Stimulated activated CD4-positive, alpha-beta T cell treated with anti-CD3 and anti-CD28 coated beads, Interleukin-1b, Interleukin-23, amount 100 ng/mL, for 4 hours (primary cell): ENCODE measurements at places on chromosomes 2 and 18.

- DNase-seq, result no peak
Measured at GRCh38 chr2:189274361-189274760, 94.8 kb upstream of the COL5A2 start.

DNA sequence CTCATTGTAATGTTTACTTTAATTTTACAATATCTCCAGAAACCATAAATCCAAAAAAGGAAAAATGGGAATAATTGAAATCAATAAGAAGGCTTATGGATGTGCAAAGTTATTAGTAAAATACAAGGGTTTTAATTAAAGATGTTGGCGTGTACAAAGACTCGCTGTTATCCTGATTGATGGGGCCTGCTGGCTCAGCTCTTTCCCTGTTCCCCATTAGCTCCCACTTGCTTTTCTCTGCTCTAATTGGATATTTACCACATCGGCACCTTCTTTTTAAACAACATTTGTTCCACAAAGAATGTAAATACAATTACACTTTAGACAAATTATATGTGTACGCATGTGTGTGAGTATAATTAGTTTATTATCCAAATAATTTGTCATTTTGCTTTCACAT lies 796.6 kb downstream of the ERBB4 start:
- DNase-seq, result no peak

GRCh38 chr2:64763126-64763525 lies 109.4 kb upstream of the SERTAD2 start:
- no peak for DNase-seq

GRCh38 chr2:10413991-10414451 lies 34.1 kb downstream of the ODC1 start:
- no peak for DNase-seq

DNA sequence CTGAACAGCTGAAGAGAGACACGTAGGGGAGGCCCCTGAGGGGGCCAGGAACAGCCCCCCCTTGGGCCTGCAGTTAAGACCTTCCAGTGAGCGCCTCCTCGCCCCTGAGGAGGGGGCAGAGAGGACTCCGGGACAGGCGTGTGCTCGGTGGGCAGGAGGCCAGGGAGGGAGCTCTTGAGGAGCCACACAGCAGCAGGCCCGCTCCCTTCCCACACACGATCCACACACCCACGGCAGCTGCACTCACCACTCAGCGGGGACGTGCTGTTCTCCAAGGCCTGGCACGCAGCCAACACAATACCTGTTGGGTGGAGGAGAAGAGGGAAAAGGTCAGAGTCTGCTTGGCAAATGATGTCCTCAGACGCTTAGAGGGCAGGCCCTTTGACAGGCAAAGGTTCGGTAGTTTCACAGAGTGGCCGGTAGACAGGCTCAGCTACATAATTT lies 39.0 kb downstream of the TGFA start:
- DNase-seq, result no peak

DNA sequence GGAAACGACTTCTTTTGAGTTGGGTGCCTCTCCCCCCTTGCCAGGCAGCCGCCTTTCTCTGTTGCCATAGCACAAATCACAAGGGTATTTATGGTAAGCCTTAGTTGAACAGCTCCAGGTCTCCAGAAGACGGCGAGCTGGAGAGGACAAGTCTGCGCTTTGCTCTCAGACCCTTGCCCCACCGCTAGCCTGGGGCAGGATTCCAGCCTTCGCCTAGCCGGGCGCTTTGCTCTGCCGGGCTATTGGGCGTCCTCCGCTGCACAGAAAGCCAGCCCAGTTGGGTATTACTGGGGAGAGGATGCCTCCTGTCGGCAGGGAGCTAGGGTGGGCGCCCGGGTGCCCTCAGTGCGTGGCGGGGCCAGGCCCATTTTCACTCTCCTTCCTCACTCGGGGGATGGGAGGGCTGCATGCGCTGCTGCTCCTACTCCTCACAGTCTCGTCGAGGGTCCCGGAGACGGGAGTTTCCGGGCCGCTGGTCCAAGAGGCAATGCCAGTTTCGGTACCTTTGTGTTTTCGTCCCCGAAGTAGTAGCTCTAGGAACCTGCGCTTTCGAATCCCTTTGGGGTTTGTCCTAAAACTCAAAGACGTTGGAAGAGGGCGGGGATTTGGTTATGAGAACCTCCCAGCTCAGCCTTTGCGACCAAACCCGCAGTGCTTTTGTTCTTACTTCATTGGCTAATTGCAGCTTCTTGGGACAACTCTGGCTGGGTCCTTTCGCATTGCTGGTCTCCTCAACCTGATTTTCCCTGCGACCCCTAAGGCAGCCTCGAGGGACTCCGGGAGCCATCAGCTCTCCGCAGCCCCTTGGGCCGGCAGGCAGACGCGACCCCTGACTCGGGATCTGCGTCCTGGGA lies 3.6 kb upstream of the DLX2 start:
- no peak for DNase-seq

DNA sequence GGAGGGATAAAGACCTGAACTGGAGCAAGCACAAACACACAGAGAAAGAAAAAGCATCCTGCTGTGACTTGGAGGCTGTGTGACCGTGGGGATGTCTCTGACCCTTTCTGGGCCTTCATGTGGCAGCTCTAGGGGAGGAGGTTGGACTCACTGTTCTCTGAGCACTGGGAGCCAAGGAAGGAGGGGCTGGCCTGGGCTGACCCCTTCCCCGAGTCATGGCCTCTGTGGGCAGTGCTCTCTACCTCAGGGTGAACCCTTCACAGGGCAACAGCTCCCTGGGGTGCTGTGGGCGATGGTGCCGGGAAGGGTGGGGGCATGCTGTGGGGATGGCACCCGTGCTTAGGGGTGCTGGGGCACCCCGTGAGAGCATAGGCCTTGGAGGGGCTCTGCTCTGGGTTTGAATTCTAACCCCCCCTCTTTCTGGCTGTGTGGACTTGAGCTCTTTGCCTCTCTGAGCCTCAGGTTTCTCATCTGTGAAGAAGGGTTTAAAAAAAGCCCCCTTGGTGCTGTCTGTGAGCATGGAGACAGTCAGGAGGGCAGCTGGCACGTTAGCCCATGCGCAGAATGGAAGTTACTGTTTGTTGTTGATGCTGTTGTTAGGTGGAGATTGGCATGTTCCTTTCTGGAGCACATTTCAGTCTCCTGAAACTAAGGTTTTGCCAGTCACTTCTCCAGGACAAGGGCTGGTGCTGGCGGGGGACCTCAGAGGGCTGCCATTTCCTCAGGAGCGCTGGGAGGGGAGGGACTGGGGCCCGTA lies 700 bp downstream of the TOGARAM2 start:
- no peak for DNase-seq

DNA sequence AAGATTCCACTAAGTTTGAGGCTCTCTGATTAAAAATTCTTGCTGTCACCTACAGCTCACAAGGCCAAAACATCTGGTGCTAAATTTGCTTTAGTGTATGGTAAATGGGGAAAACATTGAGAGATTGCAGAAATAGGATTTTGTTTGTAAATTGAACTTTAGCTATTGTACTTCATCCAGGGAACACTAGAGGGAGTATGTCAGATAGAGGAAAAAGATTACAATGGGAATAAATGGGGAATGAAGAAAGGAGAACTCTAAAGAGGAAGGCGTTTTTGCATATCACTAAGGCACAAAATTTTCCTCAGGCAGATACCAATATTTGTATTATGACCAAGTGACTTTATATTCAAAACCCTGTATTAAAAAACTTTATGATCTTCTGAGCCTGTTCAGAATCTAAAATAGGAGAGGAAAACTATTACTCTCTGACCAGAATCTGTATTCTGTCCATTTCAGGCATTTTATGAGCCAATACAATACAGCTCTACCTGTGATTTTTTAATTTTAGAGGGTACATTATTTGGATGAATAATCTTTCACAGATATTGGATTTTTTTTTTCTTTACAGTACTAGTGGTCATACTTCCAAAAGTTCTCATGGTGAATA lies 52.3 kb upstream of the ITGB6 start:
- DNase-seq, result no peak

DNA sequence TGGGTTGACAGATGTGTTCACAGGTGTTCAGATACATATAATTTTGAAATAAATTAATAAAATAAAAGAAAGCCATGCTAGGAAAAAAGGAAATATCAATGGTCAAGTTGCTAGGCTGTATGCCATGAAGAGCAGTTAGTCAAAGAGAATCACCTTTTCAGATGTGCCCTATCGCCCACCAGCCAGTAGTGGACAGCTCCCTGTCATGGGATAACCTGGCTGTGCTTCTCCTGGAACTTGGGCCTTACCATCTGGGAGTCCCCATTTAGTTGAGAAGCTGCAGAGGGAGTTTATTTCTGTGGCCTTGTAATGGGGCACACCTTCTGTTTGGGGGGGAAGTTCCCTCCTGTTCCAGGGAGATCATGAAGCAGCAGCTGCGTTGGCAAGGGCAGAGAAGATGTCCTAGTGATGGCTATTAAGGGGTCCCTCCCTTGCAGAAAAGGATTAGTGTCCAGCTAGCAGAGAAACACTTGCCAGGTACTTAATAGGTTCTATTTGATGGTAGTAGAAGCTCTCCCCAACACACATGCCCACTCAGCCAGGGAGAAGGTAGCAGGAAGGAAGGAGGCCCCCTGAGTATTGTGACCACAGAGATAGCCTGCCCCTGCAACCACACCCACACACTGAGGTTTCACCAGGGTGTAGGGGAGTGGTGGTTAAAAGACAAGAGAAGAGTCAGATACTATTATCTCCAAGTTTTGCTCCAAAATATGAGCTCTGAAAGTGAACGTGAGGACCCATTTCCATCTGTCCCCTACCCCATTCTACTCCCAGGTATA lies 117.7 kb downstream of the B3GNT2 start:
- no peak for DNase-seq

- DNase-seq, result no peak
Measured at GRCh38 chr2:74424995-74425406, 3.5 kb downstream of the WDR54 start.

- DNase-seq, result no peak
Measured at GRCh38 chr18:8514409-8514808, 94.8 kb upstream of the RAB12 start.

DNA sequence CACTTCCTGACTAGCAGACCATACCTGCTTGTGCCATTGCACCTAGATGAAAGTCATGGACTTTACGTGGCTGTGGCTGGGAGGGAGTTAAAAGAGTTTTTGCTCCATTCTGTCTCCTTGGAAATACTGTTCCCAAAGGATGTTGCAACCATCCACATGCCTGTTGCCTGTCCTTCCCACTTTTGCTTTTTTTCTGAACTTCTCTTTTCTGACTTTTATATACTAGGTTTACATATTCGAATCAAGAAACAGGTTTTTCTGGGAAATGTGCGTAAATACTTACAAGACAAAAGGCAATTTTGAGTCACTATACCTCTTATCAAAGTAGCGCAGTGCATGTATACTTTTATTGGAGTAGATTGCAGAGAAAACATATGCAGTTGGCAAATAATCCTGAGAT lies 244.8 kb downstream of the PRKCE start:
- no peak for DNase-seq

DNA sequence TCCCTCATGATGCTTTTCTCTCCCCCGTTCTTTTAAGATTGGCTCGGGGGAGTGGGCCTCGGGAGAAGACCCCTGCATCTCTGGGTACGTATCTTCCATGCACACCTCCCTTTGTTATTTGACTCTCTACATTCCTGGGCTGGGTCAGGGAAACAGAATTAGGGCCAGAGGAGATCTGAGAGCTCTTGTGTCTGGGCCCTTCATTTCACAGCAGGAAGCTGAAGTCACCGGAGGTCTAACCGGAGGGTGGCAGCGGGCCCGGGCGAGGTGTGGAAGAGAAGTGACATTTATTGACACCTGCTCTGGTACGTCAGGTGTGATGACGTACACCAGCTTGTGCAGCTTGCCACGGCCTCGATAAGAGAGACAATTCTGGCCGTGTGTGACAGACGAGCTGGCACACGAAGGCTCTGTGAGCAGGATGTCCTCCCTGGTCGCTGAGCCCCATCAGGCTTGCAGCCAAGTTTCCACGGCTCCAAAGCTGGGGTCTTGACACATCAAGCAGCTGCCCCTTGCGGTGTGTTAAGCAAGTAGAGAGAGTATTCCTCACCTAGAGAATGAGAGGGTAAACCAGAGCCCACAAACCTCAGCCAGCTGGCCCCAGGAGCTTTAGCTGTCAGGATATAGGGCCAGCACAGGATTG lies 30.4 kb downstream of the TOGARAM2 start:
- peak; percentile 42 for DNase-seq

DNA sequence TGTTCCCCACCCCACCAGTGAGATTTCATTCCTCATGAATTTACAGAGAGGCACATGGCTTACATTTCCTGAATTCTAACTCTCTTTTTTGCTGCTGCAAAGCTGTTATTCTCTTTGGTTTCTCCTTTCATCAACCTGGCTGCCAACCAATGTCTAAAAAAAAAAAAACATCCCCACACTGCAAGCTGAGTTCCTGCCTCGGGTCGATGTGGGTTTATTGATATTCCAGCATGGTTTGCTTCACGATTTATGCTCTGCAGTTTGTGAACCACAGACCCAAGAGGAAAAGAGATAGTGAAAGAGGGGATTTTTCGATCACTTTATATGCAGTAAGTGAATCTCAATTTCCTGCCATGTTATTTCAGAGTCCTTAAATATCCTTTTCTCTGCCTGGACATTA lies 363.6 kb downstream of the LPIN1 start:
- no peak for DNase-seq

DNA sequence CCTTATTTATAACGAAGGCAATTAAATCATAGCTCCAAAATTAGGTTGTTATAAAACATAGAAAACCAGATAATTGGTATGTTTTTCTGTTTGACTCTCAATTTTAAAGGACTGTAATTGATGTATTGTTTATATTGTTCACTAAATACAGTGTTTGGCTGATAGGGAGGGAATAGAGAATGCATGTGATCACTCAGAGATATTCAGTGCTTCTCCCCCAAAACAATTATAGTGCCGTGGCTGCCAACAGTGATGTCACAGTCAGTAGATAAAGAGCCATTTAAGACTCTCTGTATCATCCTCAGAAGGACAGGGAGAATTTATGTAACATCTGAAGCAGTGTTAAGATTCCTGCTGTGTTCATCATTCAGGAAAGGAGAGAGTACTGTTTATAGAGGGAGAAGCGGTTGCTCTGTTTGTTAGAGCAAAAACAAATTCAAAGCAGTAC lies 69.6 kb downstream of the PHLPP1 start:
- no peak for DNase-seq

- DNase-seq, result no peak
Measured at GRCh38 chr2:16141641-16141921, 201.2 kb downstream of the MYCN start.

GRCh38 chr18:25422230-25422629 lies 70.3 kb upstream of the ZNF521 start:
- no peak for DNase-seq

GRCh38 chr18:44795241-44795640 lies 114.6 kb downstream of the SETBP1 start:
- no peak for DNase-seq

DNA sequence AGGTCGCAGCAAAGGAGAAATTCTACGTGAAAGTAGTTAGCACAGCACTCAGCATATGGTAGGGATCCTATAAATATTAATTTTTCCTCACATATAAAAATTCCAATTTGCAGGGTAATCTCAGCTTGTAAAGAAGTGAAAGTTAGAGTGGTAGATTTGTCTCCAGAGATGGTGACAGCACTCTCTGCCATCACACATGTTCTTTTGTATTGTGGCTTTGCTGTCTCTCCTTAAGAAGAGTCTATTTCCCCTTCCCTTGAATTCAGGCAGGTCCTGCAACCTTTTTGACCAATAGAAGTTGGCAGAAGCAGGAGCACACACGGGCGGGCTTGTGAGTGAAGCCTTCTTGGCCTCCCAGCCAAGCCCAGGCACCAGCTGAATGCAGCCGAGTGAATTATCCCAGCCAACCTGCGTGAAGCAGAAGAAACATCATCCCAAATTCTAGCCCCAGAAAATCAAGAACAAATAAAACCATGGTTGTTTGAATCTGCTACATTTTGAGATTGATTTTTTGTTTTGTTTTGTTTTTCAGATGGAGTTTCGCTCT lies 107.8 kb upstream of the COPS8 start:
- DNase-seq, result no peak
